AG08396 (cell line): ENCODE measurements at places on chromosomes 1 and 21.

GRCh38 chr1:193538680-193539079 lies 352.3 kb upstream of the B3GALT2 start:
- no peak for DNase-seq

GRCh38 chr21:36626791-36627190 lies 72.1 kb upstream of the SIM2 start:
- no peak for DNase-seq

GRCh38 chr1:18926315-18927081 lies 24.1 kb upstream of the ALDH4A1 start:
- DNase-seq: peak; percentile 92

GRCh38 chr1:183093066-183093668 lies 69.9 kb downstream of the LAMC1 start:
- DNase-seq: no peak

DNA sequence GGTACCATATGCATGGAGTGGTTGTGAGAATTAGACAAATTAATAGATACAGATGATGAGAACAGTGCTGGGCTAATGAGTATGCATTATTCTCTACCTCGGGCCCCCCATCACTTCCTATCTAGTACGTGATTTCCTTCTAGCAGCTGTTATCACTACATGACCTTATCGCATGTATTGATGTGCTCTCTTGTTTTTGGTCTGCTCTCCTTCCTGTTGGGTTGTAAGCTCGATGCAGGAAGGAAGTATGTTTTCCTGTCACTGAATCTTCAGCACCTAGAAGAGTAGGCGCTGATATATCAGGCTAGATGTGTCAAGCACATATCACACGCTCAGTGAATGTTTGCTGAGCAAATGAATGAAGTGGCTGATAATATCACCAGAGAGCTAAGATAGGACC lies 43.9 kb upstream of the IFNAR2 start:
- no peak for DNase-seq

- DNase-seq: no peak
Observed at GRCh38 chr1:66925944-66926343, 1.2 kb downstream of the MIER1 start.

DNA sequence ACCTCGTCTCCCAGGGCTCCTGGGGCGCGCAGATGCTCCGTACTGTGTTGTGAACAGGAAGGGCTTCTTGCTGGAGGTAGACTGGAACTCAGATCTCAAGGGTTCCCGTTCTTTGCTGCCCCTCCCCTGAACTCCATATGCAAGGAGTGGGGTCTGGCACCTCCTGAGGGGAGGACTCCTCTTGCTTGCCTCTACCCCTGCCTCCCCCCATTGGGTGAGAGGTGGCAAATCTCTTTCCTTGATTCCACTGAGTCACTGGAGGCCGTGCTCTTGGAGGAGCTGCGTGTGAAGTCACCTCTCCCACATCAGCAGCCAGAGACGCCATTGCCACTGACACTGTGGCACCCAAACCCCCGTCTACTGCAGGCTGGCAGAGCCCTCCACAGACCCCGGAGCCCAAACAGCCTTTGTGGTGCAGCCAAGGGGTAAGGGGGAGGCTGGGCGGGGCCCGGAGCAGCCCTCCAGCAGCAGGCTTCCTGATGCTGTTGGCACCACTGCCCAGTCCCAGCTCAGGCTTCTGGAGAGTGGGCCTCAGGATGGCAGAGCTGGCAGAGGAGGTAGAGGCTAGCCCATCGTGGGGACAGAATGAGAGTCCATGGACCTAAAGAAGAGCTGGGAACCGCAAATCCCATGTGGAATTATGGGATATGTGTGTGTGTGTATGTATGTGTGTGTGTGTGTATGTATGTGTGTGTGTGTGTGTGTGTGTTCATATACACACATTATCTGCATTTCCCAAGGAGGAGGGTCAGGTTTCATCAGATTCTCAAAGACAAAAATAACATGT lies 104.9 kb upstream of the RUNX3 start:
- DNase-seq: no peak

DNA sequence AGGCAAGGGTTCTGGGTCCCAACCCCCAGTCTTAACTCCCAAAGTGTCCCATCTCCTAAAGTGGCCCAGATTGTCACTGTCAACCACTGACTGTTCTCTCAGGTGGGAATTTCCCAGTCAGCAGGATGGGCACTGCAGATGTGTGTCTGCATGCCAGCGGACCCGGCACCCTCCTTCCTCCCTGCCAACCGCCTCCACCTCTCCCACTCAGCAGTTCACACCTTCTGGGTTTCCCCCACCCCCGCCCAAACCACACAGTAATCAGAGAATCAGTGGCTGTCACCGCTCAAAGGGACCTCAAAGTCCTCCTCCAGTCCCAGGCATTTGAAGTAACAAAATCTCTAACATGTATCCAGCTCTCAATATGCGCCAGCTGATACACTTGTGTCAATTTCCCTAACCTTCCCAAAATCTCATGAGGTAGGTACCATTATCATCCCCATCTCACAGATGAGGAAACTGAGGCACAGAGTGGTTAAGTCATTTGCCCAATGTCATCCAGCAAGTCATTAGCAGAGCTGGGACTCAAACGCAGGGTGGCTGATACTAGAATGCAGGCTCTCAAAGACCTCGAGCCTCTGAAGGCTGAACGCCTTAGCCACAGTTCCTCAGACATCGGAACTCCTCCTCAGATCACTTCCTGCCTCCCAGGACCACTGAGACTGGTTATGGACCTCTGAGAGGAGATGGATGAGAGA lies 4.8 kb downstream of the RUNX3 start:
- DNase-seq: no peak

GRCh38 chr1:25810341-25811299 lies 9.1 kb upstream of the MTFR1L start:
- DNase-seq: peak; percentile 83

DNA sequence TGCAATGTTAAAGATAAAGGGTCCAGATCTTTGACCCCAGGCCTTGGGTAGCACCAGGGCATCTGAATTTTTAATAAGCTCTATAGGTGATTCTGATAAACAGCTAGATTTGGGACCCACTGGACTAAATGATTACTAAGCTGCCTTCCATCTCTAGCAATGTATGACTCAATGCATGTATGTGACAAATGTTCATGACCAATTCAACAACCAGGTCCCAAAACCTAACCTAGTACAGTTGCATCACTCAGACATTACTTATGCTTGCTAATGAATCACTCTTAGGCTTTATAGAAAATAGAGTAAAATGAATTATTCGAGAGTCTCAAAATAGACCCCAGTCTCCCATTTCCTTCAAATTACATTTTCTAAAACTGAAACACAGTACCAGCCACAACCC lies 35.5 kb downstream of the RCAN1 start:
- DNase-seq: peak; percentile 64

- no peak for DNase-seq
Observed at GRCh38 chr1:228689255-228689654, 46.0 kb upstream of the RHOU start.

GRCh38 chr21:35220301-35220700 lies 171.2 kb upstream of the RUNX1 start:
- DNase-seq: no peak

GRCh38 chr1:181951213-181951612 lies 110.3 kb downstream of the ZNF648 start:
- DNase-seq: no peak
